ENCODE measurements at places on chromosomes 1 and 21. TPM values are rescaled to one million over a fixed set of nuclear protein-coding genes. Genes with fewer than 3 reads are reported as not detected.

C1orf167 gene
- total RNA-seq = not detected

RPRD2 gene
- 12.9 TPM for total RNA-seq

KRTCAP2 gene
- 125 TPM for total RNA-seq

PAQR6 gene
- total RNA-seq = 0.34 TPM

GPR52 gene
- total RNA-seq = 0.34 TPM

NFIA gene
- total RNA-seq = 10.9 TPM

GJB3 gene
- 113 TPM for total RNA-seq

HCRTR1 gene
- not detected for total RNA-seq

RCSD1 gene
- under 0.01 TPM for total RNA-seq

CCDC17 gene
- total RNA-seq = 1.2 TPM

EVA1C gene
- total RNA-seq = 8.9 TPM

OLIG2 gene
- not detected for total RNA-seq

BEST4 gene
- total RNA-seq = under 0.01 TPM

ANGPTL3 gene
- not detected for total RNA-seq

SLC35F3 gene
- total RNA-seq = 1.6 TPM

SLAMF6 gene
- not detected for total RNA-seq

SDC3 gene
- total RNA-seq = 2.7 TPM

RIPPLY3 gene
- under 0.01 TPM for total RNA-seq

FAM72A gene
- total RNA-seq = 0.85 TPM

CEP170 gene
- 27.0 TPM for total RNA-seq

SPOCD1 gene
- 26.3 TPM for total RNA-seq

TSSK3 gene
- total RNA-seq = 0.34 TPM

RGSL1 gene
- total RNA-seq = not detected

CCDC28B gene
- total RNA-seq = 3.5 TPM

CLCA1 gene
- not detected for total RNA-seq

Data from nasal cavity respiratory epithelium epithelial cell of viscerocranial mucosa (primary cell).